ENCODE measurements at places on chromosomes 3 and 15.

GRCh38 chr15:33145447-33145846 lies 49.1 kb downstream of the FMN1 start:
- peak; percentile 79 for DNase-seq
- peaks cover 8% of the 10 kb centered on the region for H3K4me1 ChIP-seq
- no peaks in the 10 kb centered on the region for H3K36me3 ChIP-seq

GRCh38 chr3:134291319-134292254 lies 40.9 kb upstream of the RYK start:
- H3K27me3 ChIP-seq, result no peaks in the 10 kb centered on the region
- H3K4me3 ChIP-seq, result no peak overlapping the region
- H3K27ac ChIP-seq, result no peak overlapping the region
- DNase-seq, result no peak
- peaks cover 7% of the 10 kb centered on the region for H3K4me1 ChIP-seq
- H3K36me3 ChIP-seq, result no peaks in the 10 kb centered on the region

- peaks cover 27% of the 10 kb centered on the region for H3K4me1 ChIP-seq
- H3K27me3 ChIP-seq, result no peaks in the 10 kb centered on the region
- DNase-seq, result peak; percentile 79
Measured at GRCh38 chr3:177358977-177359592, 161.8 kb upstream of the TBL1XR1 start.

- H3K27me3 ChIP-seq, result no peaks in the 10 kb centered on the region
- peak overlapping the region; percentile 57 for H3K27ac ChIP-seq
- H3K4me3 ChIP-seq, result no peak overlapping the region
Measured at GRCh38 chr15:66481107-66481856, 16.3 kb downstream of the SNAPC5 start.

DNA sequence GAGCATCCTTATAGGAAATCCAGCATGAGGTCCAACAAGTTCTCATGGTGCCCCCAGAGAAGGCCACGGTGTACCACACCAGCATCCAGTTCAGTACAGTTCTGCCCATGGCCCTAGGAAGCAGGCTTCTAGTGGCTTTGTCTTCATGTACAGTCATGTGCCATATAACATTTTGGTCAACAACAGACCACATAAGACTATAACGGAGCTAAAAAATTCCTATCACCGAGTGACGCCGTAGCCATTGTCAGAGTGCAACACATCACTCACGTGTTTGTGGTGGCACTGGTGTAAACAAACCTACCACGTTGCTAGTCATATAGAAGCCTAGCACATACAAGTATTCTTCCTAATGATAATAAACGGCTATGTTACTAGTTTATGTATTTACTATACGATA lies 209.0 kb downstream of the ARRDC4 start:
- no peak overlapping the region for H3K4me3 ChIP-seq
- no peaks in the 10 kb centered on the region for H3K27me3 ChIP-seq
- H3K27ac ChIP-seq, result no peak overlapping the region
- H3K4me1 ChIP-seq, result no peaks in the 10 kb centered on the region
- no peaks in the 10 kb centered on the region for H3K36me3 ChIP-seq

GRCh38 chr3:63519426-63519825 lies 133.0 kb upstream of the SNTN start:
- no peaks in the 10 kb centered on the region for H3K36me3 ChIP-seq
- H3K27ac ChIP-seq, result no peak overlapping the region
- H3K4me1 ChIP-seq, result no peaks in the 10 kb centered on the region
- DNase-seq, result no peak
- H3K27me3 ChIP-seq, result no peaks in the 10 kb centered on the region
- H3K4me3 ChIP-seq, result no peak overlapping the region

DNA sequence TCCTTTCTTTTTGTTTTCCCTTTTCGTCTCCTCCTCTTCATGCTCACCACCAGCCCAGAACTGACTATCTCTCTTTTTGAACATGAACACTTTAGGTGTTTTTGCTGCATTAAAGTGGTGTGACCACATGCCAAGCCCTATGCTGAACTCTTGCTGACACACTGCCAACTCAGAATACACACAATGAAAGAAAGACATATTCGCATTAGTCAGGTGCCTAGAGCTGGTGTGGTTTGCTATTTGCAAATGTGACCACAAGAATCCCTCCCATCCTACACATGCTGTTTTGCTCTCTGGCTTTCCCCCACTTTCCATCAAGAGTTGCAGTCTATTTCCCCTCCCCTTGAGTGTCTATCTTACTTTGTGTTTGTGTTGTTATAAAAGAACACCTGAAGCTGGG lies 967.8 kb upstream of the CFAP20DC start:
- H3K36me3 ChIP-seq, result no peaks in the 10 kb centered on the region

- no peaks in the 10 kb centered on the region for H3K27me3 ChIP-seq
- H3K4me3 ChIP-seq, result no peak overlapping the region
- no peak for DNase-seq
- peaks cover 6% of the 10 kb centered on the region for H3K4me1 ChIP-seq
- H3K27ac ChIP-seq, result no peak overlapping the region
Measured at GRCh38 chr15:99153026-99153535, 48.2 kb downstream of the SYNM start.

DNA sequence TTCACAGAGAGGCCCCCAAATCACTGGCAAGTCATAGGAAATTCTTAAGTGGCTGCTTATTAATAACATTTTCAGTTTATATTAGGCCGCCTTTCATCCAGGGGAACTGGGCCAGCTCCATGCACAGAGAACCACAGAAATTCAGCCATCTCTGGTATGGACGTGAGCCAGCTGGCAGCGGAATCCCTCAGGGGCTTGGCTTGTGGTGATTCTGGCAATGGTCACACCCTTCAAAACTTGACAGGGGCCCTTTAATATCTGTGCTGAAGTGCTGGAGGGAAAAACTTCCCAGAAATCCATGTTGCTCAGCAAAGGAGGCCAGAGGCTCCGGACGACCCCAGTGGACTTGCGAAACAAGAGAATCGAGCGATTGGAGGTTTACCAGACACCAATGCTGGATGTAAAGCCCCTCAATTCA lies 11.3 kb downstream of the PRICKLE2 start:
- no peaks in the 10 kb centered on the region for H3K36me3 ChIP-seq
- H3K4me1 ChIP-seq, result peaks cover 24% of the 10 kb centered on the region
- no peak for DNase-seq

GRCh38 chr3:17969985-17970568 lies 227.6 kb upstream of the TBC1D5 start:
- DNase-seq, result no peak
- H3K4me3 ChIP-seq, result no peak overlapping the region
- no peak overlapping the region for H3K27ac ChIP-seq
- no peaks in the 10 kb centered on the region for H3K36me3 ChIP-seq
- H3K4me1 ChIP-seq, result no peaks in the 10 kb centered on the region
- no peaks in the 10 kb centered on the region for H3K27me3 ChIP-seq
